HFF-Myc (cell line): ENCODE measurements at places on chromosomes 3 and 15.

- no peak for DNase-seq
Measured at GRCh38 chr3:183710231-183710630, 12.6 kb downstream of the YEATS2 start.

- DNase-seq = no peak
Measured at GRCh38 chr3:186467969-186468368, 76.2 kb downstream of the CRYGS start.

- no peak for DNase-seq
Measured at GRCh38 chr3:41652506-41652905, 309.4 kb downstream of the ULK4 start.

DNA sequence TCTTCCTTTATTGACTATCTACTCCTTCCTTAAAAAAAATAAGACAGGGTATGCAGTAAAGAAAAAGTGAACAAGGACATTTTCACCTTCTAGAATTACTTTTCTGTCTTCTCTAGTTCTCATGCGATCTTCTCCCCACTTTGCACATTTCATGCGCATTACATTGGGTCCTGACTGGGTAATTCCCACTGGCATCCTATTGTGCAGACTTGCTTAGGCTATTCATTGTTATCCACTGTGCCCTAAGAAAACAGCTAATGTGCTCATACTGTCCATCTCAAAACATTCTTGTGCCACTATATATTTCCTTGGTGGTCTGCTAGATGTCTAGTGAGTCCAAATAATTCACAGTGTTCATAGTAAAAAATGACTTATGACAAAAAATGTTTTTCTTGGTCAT, 447.4 kb upstream of the ROBO1 start:
- no peak for DNase-seq

DNA sequence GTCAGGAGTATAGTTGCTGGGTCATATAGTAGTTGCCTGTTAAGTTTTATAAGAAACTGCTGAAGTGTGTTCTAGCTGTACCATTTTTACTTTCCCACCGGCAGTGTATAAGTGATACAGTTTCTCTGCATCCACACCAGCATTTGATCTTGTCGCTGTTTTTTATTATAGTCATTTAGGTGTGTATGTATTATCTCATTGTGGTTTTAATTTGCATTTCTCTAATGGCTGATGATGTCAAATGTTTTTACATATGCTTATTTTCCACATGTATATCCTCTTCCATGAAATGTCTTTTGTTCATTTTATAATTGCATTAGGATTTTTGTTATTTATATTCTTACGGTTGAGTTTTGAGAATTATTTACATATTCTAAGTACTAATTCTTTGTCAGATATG, 254.3 kb downstream of the CLSTN2 start:
- no peak for DNase-seq

- DNase-seq = peak; percentile 56
Measured at GRCh38 chr3:100002599-100003350, 111.5 kb downstream of the FILIP1L start.

DNA sequence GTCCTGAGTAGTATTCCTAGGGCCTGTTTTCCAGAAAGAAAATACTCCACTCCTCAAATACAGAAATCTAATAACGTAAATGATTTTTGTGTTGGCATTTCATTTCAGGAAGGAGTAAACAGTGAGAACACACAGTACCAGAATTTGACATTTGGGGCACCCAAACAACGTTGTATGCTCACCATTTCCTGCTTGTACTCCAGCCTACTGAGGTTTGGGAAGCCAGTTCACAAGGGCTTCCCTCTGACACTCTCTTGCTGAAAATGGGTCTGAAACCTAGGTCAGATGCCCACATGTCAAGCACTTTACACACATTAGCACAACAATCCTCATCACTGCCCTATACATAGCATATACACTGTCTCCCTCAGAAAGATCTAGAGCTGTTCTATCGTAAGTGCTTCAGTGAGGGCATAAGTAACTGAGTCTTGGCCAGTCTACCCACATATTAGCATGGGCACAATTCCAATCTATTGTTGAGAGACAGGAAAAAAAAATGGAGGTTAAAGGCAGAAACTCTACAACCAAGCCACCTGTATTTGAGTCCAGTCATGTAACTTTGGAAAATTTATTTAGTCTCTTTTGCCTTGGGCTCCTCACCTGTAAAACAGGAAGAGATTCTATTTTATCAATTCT, 43.5 kb upstream of the RSL24D1 start:
- no peak for DNase-seq

GRCh38 chr3:183369627-183370026, 58.8 kb downstream of the MCF2L2 start:
- no peak for DNase-seq

GRCh38 chr3:15815696-15816095, 17.9 kb upstream of the ANKRD28 start:
- peak; percentile 42 for DNase-seq

- DNase-seq = no peak
Measured at GRCh38 chr3:54647721-54648120, 280.1 kb downstream of the LRTM1 start.

GRCh38 chr3:10408680-10409079, 87.8 kb upstream of the SEC13 start:
- DNase-seq = no peak
